NT2/D1 (cell line): ENCODE measurements at places on chromosomes 16 and 17.

DNA sequence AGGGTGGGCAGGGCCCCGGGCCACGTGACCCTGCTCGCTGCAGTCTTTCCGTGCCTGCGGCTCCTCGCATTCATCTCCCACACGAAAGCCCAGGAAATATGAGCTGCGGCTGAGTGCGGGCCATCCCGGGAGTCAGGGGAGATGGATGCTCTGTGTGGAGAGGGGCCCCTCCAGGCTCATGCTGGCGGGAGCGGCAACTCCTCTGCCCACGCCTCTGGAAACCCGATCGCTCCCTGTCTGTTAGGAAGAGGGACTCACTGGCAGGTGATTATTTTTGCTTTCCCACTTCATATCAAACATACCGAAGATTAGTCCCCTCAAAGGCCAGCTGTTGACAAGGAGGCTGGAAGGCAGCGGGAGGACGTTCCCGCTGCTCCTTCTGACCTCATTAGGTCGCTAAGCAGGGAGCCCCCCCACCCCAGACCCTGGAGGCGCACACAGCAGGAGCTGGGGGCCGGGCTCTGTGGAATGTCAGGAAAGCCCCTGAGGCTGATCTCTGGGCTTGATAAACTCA, 228.5 kb downstream of the FOXL1 start:
- no peak for DNase-seq

DNA sequence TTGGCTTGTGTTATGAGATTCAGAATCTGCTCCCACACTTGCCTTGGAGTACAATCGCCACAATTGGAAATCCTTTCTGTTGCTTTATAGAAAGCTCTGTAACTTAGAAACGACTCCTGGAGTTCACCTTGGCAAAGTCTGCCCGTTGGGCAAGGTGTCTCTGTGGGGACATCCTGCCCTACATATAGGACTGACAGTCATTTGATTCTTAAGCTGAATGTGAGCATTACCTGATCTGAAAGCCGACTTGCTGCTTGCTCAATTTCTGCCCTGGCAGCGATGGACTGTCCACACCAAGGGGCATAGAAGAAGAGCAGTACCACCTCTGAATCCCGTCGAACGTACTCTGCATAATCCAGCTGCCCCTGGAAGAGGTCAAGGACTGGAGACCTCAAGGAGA, 6.9 kb downstream of the TXNDC11 start:
- DNase-seq = no peak

GRCh38 chr16:11748404-11749254, 6.0 kb upstream of the TXNDC11 start:
- DNase-seq = peak; percentile 18

- no peak for DNase-seq
Observed at GRCh38 chr17:61444075-61444474, 8.1 kb upstream of the TBX4 start.

- DNase-seq = no peak
Observed at GRCh38 chr16:17265154-17265553, 205.6 kb downstream of the XYLT1 start.

- no peak for DNase-seq
Observed at GRCh38 chr17:79600681-79601131, 10.1 kb downstream of the RBFOX3 start.

DNA sequence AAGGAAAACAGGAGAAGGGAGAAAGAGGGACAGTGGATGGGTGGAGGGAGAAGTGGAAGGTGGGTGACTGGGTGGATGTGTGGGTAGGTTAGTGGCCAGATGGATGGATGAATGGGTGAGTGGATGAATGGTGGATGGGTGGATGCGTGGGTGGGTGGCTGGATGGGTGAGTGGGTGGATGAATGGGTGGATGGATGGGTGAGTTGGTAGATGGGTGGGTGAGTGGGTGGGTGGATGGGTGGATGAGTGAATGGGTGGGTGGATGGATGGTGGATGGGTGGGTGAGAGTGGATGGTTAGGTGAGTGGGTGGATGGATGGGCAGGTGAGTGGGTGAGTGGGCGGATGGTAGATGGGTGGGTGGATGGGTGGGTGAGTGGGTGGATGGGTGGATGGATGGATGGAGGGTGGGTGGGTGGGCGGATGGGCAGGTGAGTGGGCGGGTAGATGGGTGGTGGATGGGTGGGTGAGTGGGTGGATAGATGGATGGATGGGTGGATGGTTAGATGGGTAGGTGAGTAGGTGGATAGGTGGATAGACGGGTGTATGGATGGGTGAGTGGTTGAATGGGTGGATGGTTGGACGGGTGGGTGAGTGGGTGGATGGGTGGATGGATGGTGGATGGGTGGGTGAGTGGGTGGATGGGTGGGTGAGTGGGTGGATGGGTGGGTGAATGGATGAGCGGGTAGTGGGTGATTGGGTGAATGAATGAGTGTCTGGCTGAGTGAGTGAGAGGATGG, 702 bp upstream of the MARVELD3 start:
- no peak for DNase-seq

DNA sequence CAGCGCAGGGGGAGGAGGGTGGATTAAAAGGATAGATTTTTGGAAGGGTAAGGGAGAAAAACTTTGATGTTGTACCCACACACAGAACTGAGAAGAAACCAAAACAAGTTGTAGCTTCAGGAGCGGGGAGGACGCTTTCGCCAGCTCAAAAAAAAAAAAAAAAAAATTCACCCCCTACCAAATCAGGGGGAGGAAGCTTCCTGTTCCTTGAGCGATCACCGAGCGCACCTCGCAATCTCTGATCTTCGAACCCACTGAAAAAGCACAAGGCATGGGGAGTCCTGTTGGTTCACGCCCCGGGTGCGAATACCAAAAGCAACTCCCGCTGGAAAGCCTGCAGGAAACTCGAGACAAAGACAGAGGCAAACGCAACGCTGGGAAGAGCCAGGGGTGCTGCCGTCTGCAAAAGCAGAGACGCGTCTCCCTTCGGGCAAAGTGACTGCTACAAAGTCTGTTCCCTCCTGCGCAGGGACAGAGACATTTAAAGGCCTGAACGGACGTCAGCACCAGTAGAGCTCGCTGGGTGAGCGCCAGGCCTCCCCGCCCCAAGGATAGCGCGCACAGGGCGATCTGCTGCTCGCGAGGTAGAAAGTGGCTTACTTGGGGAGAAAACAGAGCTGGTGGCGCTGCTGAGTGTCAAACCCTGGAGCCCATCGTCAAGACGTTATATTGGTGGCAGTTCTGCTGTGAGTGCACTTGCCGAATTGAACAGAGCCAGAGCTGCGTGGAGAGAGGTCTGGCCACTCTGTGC, 190.4 kb downstream of the USP22 start:
- DNase-seq = peak; percentile 27
